ENCODE measurements at places on chromosomes 12 and 14.

GRCh38 chr14:63478010-63478409, 65.2 kb downstream of the PPP2R5E start:
- DNase-seq, result peak; percentile 40

DNA sequence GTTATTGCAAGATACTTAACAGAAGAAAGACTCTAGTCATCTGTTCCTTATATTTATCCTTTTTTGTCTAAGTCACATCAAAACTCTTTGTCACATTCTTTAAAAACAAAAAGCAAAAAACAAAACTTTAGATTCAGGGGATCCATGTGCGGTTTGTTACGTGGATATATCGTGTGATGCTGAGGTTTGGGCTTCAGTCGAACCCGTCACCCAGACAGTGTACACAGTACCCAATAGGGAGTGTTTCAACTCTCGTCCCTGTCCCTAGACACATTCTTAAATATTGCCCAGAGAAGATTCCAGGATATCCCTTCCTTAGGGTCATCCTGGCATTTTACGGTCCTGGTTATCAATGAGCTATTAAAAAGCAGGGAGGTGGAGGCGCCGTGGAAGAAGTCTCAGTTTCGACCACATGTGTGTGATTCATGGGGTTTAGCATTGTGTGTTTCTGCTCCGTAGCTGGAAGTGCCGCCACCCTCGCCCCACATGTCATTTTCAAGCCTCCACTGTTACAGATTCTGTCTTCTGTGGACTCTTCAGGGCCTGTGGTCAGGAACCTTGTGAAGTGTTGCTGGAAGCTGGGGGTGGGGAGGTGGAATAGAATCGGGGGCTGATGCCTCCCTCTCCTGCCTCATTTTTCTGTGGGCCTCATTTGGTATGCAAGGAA, 19.9 kb downstream of the CCND2 start:
- peak; percentile 34 for DNase-seq

- peak; percentile 71 for DNase-seq
These were observed 15.2 kb upstream of the PEBP1 start for GRCh38 chr12:118120579-118121363.

- no peak for DNase-seq
These were observed 18.7 kb upstream of the EPYC start for GRCh38 chr12:91023326-91024004.

DNA sequence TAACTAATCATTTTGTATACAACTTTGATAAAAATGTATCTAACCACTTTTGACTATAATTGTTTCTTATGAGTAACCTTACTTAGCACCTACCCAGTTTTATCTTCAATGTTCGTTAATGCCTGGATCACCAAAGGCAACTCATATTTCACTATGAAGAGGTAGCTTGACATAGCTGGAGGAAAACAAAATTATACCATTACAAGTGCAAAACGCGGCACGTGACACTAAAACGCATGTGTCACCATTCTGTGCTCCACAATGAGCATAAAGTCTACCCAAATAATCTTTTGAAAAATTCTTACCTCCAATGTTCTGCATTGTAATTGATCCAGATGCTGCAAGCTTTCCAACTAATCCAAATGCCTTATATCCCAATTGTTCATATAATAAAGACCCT, 5.8 kb downstream of the SLC38A2 start:
- no peak for DNase-seq

DNA sequence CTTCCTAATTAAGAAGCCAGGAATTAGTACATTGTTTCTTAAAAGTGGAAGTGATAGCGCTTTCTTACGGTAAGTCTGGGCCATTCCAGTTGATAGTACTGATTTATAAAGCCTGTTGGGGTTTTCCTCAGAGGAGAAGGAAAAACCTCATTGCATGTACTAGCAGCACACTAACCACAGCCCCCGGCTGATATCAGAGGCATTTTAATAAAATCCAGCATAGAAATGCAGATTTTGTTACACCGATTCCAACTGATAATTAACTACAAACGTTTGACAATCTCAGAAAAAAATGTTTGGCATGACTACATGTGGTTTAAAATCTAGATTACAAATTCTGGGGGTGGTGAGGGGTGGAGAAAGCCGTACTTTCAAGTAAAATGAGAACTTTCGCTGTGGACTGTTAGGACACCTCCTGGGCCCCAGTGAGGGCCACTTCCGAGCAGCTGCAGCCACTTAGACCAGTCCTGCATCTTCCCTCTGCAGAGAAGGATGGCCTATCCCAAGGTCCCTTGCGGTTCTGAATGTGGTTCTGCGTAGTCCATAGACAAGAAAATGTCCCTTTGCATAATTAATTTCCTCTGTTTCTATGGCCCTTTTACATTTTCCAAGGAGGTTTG, 374.4 kb downstream of the NUAK1 start:
- DNase-seq, result no peak

GRCh38 chr12:54016478-54016964, 7.7 kb downstream of the HOXC8 start:
- no peak for DNase-seq

DNA sequence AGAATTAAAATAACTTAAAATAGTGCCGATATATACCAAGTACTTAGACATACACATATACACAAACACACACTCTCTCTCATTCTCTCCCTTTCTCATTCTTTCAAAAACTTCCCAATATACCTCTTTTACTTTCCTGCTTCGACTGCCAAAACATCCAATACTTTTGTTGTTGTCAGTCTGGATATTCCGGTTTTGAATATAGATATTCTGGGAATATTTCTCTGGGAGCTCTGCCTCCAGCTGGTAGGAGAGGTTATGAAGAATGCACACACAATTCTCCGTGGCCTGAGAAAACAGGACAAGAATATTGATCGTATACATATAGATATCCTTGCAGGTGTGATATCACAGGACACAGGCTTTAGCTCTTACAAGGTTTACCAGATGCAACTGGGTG, 66.6 kb upstream of the YARS2 start:
- DNase-seq, result no peak

- DNase-seq, result no peak
These were observed 260 bp upstream of the NPFF start for GRCh38 chr12:53507603-53507885.

DNA sequence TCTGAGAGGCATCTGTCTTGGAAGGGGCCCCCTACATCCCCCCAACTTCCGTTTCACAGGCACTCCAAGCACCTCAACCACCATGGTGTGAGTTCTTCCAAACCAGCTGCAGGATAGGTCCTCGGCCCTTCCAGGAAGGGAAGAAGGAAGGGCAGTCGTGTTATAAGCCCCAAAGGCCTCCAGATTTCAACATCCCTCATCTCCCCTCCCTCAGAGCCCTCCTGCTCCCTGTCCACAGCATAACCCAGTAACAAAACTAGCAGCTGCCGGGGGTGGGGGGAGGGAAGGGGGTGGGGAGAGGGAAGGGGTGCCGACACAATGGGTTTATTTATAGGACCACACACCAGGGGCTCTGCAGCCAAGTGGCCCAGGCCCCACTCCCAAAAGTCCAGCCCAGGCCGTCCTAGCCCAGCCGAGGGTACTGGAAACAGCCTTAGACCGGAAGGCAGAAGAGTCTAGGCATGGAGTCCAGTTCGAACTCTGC, 18.3 kb downstream of the NCKAP5L start:
- no peak for DNase-seq

DNA sequence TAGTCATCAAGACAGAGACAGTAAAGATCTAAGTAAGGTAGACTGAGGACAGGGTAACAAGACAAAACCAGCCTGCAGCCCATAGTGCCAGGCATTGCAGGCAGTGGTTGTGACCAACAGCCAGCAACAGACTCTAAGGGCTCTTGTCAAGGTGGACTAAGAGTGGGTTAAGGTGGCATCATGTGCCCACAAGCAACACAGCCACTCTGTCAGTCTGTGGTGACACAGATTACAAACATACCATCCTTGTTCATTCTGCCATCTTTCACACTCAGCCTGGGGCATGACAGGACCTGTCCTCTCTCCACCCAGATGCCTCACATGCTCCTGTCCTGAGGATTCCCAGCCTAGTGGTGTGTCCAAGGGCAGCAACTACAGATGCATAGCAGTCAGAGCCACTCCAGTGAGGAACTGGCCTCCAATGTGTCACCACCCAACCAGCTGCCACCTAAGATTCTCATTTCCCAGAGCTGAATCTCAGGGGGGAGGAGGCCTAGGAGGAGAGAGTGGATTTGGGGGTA, 28.3 kb downstream of the VDR start:
- no peak for DNase-seq

DNA sequence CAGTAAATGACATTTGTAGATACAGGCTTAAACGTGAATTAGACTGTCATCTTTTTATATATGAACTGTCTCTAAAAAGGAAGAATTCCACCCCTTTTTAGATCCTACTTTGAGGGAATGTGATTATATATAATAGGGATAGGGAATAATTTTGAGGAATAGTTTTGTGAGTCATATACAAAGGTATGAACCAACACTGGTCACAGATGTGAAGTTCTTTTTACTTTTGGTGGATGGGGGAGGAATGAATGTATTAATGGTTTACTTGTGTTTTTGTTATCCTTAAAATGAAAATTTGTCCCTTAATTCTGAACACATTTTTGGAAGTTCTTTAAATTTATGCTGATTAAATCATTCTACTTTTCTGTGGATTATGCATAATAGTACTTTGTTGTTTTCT, 30.4 kb downstream of the FRS2 start:
- no peak for DNase-seq

GRCh38 chr12:78579846-78580245, 284.7 kb upstream of the SYT1 start:
- no peak for DNase-seq

GRCh38 chr14:85186082-85186481, 343.9 kb upstream of the FLRT2 start:
- DNase-seq, result no peak

DNA sequence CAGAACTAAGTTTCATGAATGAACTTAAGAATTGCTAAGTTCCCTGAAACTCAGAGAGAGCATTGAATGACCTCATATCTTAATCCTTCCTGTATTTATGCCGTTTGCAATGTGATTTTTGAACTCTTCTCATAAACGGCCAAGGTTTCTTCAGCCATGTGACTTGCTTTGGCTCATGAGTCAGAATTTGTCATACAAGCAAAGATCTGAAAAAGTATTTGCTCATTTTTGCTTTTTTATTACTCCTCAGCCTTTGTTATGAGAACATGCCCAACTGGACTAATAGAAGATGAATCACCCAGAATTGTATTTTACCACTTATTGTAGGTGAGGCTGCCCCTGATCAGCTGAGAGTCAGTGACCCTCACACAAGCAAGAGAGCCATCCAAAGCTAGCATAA, 693.8 kb downstream of the BCL11B start:
- no peak for DNase-seq
